Dorsolateral prefrontal cortex (tissue), 122 donors: ENCODE measurements at places on chromosomes 12 and 14.
A peak's percentile ranks its signal among the peaks of the same experiment; 100 is the strongest.

DNA sequence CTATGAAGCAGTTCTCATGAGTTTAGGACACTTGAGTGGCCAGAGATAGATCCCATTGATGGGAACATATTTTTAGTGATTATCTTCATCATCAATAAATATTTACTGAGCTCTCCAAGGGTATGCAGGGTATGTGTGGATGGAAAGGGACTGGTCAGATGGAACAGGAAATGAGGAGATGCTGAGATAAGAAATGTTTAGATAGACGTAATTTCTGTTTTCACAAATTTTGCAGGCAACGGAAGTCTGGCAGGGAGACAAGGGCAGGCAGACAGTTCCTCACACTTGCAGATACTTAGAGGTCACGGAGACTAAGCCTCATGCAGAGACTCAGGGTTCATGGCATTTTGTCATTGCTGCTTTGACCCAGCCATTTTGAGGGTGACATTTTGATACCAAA lies 24.3 kb downstream of the BCL2L14 start:
- DNase-seq, result no peak

DNA sequence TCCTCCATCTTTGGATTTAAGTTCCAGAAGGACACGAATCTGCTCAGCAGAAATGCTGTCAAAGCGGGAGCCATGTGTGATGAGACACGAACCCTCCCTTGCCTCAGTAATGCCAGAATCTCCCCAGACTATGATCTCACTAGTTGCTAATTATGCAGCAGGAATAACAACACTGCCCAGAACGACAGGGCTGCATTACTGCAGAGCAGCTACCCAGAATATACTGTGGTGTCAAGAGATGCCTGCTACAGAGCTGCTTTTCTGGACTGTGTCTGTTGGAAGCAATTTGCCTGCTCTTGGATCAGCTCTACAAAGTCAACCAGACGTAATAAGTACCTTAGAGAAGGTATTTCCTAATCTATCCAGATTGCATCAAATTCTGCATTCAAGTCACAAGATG lies 5.5 kb downstream of the CSRNP2 start:
- peak; percentile 43 for DNase-seq

DNA sequence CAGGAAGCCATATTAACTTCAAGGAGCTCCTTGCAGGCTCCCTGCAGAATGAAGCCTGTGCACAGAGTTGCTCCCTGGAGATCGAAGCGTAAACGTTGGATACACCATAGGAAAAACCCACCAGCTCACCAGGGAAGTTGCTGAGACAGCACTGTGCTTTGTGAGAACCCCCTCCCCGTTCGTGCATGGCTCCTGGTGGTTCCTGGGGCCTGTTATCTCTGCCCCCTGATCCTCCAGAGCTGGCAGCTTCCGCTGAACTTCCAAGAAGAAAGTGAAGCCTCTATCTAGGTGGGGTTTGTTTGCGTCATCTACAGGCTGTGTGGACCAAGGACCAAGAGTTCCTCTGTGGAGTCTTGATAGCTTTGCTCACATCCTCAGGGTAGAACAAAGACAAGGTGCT lies 2.4 kb upstream of the CCDC85C start:
- DNase-seq, result no peak

- DNase-seq, result no peak
These were observed 34.8 kb downstream of the KCNK13 start for GRCh38 chr14:90096566-90096965.

DNA sequence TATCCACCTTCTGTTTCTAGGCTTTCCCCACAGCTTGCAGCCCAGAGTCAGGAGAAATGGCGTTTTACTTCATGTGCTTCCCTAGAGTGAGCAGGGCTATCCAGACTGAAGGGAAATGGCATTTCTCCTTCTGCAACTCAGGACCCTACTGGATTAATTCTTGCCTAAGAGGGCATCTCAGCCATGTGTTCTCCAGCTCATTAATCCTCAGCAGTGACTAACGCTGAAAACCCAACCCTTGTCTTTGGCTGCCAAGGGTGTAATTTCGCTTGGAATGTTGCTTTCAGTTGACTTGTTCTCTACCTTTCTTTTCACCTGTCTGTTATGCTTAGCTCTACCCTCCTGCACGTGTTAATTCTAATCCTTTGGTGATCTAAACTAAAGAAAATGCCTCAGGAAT lies 21.0 kb upstream of the EMP1 start:
- no peak for DNase-seq

DNA sequence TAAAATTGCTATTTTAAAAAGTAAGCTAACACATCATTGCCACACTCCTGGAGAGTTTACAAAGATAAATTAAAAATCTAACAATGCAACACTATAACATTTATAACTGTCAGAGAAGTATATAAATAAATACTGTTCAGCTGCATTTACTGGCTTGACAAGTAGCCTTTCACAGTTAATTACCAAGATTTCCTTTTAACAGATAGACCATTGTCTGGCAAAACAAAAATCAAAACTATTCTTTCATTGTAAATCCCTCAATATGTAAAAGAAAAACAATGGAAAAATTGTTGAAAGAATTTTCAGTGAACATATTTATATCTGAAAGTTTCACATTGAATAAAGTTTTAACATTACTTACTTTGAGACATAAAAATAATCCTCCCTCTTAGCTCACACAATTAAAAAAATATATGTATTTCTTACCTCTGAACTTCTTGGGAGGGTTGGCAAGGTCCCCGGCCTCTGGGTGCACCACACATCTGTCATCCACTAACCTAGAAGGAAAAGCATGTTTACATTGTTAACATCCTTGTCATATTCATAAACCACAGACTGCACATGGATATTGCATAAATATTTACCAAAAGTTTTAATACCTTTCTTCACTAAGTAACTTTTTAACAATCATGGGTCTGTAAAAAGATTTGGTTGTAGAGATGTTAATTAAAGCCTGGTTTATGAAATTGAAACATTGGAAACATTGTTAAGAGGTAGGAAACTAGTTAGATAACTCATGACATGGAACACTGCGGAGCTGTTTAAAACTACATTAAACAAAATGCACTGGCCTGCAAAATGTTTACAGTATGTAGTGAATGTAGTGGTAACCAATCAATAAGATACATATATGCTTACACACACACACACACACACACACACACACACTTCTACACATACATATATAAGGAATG lies 43.0 kb downstream of the ITPR2 start:
- no peak for DNase-seq

- no peak for DNase-seq
These were observed 7.0 kb downstream of the DGKA start for GRCh38 chr12:55937981-55938380.

GRCh38 chr12:121788176-121788818 lies 5.2 kb downstream of the RHOF start:
- DNase-seq, result no peak

GRCh38 chr14:90060965-90061684 lies 669 bp upstream of the KCNK13 start:
- no peak for DNase-seq

GRCh38 chr12:119686355-119686754 lies 18.4 kb downstream of the PRKAB1 start:
- no peak for DNase-seq

GRCh38 chr14:53570411-53571387 lies 385.9 kb downstream of the BMP4 start:
- DNase-seq, result no peak

DNA sequence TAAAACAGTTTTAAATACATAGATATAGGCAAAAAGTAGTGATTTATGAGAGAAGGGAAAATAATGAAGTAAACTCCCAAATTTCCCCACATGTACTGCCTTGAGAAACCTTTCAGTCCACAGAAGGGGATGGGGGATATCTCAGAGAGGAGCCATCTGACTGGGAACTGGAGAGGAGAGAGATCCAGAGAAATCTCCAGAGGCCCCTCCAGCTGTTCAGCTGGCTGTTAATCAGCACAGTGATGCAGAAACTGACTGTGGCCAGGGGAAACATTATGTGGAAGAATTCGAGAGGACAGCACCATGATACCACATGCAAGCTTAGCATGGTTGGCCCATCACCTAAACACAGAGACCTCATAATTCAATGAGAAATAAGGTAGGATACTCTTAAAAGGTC lies 1165.9 kb upstream of the TMEM132C start:
- DNase-seq, result no peak
